Smooth muscle cell of bladder (primary cell): ENCODE measurements at places on chromosomes 13 and 19. TPM values are rescaled to one million over a fixed set of nuclear protein-coding genes. Genes with fewer than 3 reads are reported as not detected.

The STOML3 gene
- total RNA-seq: not detected in 2 replicates

The AP2S1 gene
- 208 and 251 TPM in 2 replicates for total RNA-seq

The ZNF253 gene
- total RNA-seq: 2.3 and 3.7 TPM in 2 replicates

The AZU1 gene
- total RNA-seq: 0.18 TPM in 1 of 2 replicates, not detected in the other

The IFI30 gene
- 7.2 and 11.2 TPM in 2 replicates for total RNA-seq

The ADGRE1 gene
- not detected in 2 replicates for total RNA-seq

The SYNE4 gene
- 0.09 and 0.28 TPM in 2 replicates for total RNA-seq

The CD22 gene
- total RNA-seq: 0.09 and 0.14 TPM in 2 replicates

The ZNF709 gene
- 3.3 and 4.3 TPM in 2 replicates for total RNA-seq

The PGLYRP1 gene
- total RNA-seq: not detected in 2 replicates

The USPL1 gene
- total RNA-seq: 11.7 and 11.8 TPM in 2 replicates

The C1QTNF9 gene
- total RNA-seq: not detected in 2 replicates

The C5AR1 gene
- total RNA-seq: 0.09 TPM in 1 of 2 replicates, not detected in the other

The TNFSF13B gene
- total RNA-seq: 11.7 and 16.6 TPM in 2 replicates

The VAV1 gene
- total RNA-seq: under 0.01 TPM in 1 of 2 replicates, not detected in the other

The ZNF835 gene
- 0.18 and 0.28 TPM in 2 replicates for total RNA-seq

The SYCN gene
- total RNA-seq: not detected in 2 replicates

The COX7A1 gene
- 45.4 and 90.6 TPM in 2 replicates for total RNA-seq
